ENCODE measurements at places on chromosomes 4 and X.

GRCh38 chr4:41683326-41683725, 65.2 kb downstream of the PHOX2B start:
- DNase-seq: no peak

DNA sequence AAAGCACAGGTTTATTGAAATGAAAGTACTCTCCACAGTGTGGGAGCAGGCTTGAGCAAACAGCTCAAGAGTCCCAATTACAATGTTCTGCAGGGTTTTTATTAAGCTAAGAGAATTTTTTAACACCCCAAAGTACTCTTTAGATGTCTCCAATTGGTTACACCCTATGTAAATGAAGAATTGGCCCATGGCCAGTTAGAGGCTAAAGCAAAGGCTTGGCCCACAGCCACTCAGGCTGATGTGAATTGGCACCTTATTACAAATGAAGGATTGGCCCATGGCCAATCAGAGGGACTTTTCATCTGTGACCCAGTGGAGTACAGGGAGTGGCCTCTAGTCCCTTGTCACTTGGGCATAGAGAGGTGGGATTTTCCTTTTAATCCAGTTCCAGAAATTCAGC, 30.1 kb upstream of the IQCM start:
- DNase-seq: no peak

DNA sequence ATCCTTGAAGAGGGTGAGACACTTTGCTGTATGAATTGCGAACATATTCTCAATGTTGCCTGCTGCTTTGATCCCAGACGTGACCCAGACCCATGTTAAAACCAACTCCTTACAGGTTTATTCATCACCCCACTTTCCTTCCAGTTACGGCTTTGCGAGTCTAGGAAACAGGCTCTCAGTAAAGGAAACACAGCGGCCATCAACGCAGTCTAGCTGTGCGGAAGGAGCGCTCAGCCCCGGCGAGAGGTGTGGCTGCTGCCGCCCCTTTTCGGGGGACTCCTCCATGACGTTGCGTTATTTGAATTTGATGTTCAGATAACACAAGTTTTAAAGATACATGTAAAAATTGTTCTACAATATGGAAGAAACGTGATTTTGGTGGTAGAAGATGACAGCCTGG, 206.4 kb upstream of the FAT1 start:
- no peak for DNase-seq

DNA sequence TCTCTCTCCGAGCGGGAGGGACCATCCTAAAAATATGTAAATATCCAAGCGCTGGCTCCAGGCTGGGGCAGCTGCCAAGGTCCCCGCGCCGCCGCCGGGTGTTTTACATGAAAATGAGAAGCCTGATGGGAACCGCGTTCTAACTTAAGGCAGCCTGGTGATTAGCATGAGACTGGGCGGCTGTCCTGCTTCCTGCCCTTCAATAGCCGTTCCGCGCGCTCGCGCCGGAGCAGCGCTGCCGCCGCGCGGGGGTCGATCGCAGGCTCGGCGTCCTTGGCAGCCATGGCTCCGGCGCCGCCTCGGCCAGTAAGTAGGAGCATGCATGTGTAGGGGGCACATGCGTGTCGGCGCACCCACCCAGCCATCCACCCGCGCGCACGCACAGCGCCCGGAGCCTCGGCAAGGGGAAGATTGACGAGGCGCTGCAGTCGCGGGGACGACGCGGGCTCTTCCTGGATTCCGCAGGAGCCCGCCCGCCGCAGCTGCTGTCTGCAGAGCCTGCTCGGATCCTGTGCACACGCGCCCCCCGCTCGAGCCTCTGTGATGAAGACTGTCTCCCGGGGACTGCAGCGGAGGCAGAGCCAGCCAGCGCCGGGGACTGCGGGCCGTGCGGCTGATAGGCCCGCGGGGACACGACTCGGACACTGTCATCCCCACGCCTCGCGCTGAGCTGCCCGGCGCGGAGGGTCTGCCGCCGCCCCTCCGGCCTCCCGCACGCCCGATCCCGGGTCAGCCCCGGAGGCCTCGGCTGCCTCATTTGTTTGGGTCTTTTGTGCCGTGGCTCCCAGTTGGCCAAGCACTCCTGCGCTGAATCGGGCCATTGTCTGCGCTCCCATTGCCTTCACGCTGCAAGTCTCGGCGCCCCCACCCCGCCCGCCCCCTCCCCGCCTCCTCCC, 734 bp downstream of the STOX2 start:
- no peak for DNase-seq

DNA sequence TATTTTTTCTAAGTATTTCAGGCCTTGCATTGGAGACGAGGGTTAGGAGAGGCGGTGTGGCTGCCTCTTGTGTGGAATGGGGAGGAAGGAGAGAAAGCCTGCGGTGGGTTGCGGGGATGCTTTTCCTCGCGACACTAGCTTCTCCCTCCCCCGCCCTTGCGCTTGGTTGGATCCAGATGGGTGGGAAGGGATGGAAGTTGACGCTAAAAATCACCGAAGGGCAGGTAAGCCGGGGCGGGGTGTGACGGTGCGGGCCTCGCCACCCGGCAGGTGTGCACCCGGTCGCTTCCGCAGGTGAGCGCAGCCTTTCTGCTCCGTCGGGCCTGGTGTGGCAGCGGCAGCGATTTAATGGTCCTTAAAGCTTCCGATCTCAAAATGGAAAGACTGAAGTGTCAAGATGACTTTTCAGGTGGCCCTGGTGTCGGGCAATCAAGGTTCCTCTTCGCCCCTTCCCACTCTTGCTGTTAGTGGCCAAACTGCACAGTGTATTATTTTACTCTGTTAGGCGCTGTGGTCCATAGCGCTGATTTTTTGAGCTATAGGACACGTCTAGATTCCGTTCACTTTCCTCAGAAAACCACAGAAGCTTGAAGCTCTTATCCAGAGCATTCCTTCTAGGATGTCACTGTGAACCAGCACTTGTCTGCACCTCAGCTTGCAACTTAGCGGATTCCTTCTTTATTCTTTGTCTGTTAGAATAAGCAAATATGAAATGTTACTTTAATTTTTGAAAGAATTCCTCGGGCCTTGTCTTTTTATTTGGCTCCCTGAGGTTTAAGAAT, 765 bp downstream of the ENOPH1 start:
- peak; percentile 50 for DNase-seq

DNA sequence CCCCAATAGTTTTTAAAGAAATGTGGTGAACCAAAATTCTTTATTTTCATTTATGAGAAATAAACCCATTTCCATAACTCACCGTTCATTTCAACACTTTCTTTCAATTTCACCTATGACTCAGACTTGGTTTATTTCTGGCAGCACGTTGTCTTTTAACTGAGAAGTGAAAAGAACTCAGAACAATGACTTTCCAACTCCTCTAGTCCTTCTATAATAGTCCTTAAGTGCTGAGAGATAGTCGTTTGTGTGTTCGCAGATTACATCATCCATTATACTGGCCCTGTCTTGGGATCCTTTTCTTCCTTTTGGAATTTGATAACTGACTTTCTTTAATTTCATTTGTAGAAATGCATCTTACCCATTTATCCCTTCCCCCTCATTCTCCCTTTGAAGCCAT, 113.6 kb downstream of the GLUD2 start:
- DNase-seq: no peak

DNA sequence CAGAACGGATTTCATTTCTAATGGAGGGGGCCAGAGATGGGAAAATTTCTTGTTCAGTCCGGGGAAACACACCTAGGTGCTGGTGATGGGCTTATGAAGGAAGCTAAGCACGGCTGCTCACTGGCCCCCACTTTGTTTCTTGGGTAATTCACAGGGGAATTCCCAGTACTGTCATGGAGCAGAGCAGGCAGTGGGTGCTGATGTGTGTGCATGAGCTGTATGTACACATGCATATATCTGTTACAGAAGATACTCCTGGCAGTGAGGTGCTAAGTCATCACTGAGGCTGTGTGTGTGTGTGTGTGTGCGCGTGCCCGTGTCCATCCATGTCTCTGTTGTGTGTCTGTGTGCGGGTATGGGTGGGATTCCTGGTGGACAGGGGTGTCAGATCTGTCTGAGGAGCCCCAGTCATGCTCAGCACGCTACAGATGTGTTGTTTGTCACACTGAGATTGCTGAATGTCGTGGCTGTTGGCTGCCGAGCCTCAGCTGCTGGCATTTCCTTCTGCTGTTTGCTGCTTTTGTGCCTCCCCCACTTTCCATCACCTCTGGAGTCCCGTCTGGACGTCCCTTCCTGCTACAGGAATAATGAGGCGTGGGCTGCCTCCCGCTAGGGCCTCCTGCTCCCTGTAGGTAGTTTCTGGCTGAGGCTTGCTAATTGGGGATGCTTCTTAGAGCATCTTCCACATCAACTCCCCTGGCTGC, 53.3 kb downstream of the JADE1 start:
- peak; percentile 39 for DNase-seq

DNA sequence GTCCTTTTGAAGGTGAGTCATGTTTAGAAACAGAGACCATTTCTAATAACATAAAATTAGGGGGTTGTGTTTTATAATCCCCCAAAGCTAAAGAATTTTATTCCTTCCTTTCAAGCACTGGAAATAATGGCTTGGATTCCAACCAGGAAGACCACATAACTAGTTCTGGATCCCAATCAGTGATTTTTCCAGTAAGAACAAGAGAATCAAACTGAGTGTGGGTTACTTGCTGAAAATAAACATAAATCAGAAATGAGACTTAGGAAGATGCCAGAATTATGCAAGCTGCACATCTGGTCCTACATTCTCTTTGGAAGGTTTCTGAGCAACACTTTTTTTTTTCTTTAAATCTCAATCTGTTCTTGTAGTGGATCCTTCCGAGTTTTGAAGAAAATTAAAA, 76.3 kb downstream of the SOWAHB start:
- DNase-seq: no peak

DNA sequence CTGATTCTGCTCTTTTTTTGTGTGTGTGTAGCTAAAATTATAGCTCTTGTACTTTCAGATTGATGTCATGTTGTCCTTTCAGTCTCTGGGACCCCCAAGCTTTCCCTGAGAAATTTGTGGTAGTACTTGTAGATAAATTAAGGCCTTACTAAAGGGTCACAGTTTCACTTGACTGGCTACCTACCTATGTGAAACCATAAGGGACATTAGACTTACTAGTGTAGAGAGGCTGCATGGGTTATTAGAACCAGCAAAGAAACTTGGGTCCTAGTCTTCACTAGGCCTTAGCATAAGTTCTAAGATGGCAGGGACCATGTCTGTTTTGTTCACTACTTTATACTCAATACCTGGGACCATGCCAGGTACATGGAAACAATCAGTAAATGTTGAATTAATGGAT, 21.4 kb downstream of the WDR44 start:
- no peak for DNase-seq

GRCh38 chrX:120736989-120737388, 107.1 kb upstream of the C1GALT1C1 start:
- no peak for DNase-seq

GRCh38 chr4:24794480-24794879, 893 bp upstream of the SOD3 start:
- DNase-seq: no peak

GRCh38 chrX:10033375-10034007, 66.3 kb downstream of the CLDN34 start:
- DNase-seq: no peak

DNA sequence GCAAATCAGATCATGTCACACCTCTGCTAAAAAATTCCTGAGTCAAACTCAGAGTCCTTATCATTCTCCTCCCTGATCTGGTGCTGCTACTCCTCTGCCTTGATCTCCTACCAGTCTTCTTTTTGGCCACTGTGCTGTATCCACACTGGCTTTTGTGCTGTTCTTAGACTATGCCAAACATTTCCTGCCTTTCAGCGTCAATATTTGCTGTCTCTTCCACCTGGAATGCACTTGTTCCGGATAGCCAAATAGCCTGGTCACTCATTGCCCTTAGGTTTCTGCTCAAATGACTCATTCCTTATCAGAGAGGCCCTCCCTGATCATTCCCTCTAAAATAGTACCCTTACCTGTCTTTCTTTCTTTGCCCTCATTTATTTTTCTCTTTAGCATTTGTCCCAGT, 24.4 kb upstream of the RP2 start:
- DNase-seq: no peak
